ENCODE measurements at places on chromosomes 1 and 21.

- no peak for DNase-seq
These were observed at the start of gene SHISA4 for GRCh38 chr1:201888282-201889089. Gene SHISA4, plus strand, starts transcription at chr1:201888898. Its CDS starts 97 bp downstream, at chr1:201888995.

DNA sequence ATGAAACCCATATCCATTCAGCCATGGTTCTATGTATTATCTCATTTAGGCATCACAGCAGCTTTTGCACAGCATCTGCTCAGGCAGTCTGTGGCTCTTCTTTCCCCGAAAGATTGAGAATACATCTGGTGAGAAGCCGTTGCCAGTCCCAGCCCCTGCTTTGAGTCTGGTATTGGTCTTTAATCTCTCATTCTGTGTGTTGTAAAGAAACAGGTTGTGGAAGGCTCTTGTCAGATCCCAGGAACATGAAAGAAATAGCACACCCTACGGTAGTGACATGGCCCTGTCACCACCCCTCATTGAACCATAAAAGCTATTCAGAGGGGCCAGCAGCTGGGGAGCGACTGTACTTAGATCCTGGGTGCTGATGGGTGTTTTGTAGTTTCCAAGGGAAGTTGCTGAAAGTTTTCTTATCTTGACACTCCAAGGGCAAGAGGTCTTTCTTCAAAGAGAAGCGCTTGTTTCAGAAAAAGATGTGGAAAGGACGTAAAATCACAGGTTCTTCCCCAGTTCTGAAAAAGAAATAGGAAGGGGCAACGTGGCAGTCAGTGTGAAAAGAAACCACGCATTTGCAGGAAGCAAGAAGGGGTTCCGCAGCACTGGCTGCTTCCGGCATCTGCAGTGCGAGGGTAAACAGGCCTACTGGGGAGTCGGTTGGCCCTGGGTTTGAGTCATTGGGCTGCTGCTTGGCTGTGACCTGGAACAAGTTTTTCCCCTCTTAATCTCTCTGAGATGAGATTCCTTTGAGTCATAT lies 145.0 kb downstream of the DHRS3 start:
- DNase-seq, result no peak

- no peak for DNase-seq
These were observed 108.7 kb upstream of the IGSF21 start for GRCh38 chr1:17998889-17999288.

DNA sequence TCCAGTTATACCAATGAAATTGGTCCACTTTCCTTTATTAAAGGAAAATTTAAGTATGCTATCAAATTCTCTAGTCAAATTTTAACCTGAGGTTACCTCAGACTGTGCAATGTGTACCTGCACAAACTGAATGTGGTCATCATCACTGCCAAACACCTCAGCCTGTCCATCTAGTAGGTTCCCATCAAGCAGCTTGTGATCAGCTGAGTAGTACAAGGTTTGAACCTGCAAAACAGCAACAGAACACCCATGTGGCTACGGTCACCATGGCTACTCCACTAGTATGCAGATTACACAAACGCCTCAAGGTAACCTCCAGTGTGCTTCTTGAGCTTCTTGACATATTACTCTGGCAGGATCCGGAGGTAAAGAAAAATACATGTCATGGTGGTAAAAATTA lies 11.6 kb downstream of the IVNS1ABP start:
- no peak for DNase-seq

- DNase-seq, result no peak
These were observed 3.0 kb downstream of the TSPEAR start for GRCh38 chr21:44708213-44708865.

DNA sequence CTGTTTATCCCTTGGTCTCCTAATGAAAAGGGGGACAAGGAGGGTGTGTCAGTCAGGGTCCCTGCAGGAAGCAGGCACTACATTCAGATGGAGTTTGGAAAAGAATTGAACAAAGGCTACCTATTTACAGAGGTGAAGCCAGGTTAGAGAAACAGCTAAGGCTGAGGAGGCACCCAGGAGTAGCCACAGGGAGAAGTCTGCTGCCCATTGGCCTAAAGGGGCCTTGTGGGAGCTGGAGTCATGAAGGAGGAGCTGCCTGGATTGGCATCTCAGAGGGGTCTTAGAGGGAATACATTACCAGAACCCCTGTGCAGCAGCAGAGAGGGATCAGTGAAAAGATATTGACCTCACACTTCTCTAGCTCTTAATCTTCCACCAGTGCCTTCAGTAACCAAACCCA lies 31.2 kb upstream of the USP24 start:
- DNase-seq, result no peak

- DNase-seq, result no peak
These were observed 14.6 kb upstream of the CNTN2 start for GRCh38 chr1:205028390-205028789.

DNA sequence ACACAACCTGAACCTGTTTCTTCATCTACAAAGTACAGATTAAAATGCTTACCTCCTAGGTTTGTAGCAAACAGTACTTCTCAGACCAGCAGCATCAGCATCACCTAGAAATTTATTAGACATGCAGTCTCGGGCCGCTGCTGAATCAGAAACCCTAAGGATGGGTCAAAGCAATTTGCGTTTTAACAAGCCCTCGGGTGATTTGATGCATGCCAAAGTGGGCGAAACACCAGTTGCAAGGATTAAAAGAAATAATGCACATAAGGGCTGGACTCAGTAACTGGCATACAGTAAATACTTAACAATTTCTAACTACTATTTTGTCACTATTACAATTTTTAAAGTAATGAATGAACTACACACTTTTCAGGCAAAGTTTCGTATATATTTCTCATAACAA lies 47.5 kb downstream of the SH3GLB1 start:
- DNase-seq, result no peak

GRCh38 chr1:35945327-35945726 lies 14.4 kb downstream of the AGO3 start:
- no peak for DNase-seq

DNA sequence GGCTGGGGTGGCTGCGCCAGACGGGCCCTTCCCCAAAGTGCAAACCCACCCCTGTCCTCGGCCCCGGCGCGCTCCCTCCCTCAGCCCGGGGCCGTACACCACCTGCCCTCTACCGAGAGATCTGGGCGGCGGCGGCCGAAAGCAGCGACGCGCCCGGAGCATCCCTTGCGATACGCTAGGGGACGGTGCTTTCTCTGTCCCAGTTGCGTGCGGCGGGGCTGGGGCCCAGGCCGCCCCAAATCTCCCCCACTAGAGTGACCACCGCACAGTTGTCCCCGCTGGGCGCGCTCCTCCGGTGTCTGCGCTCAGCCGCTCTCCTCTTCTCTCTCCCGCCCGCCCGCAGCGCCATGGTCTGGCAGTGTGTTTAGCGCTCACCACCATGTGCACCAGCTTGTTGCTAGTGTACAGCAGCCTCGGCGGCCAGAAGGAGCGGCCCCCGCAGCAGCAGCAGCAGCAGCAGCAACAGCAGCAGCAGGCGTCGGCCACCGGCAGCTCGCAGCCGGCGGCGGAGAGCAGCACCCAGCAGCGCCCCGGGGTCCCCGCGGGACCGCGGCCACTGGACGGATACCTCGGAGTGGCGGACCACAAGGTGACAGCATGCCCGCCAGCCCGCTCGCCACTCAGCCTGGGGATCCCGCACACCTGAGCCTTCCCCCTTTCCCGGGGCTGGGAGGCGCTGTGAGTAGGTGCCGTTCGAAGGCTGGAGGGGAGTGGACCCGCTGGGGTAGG lies 1.0 kb downstream of the ST6GALNAC5 start:
- DNase-seq, result no peak

DNA sequence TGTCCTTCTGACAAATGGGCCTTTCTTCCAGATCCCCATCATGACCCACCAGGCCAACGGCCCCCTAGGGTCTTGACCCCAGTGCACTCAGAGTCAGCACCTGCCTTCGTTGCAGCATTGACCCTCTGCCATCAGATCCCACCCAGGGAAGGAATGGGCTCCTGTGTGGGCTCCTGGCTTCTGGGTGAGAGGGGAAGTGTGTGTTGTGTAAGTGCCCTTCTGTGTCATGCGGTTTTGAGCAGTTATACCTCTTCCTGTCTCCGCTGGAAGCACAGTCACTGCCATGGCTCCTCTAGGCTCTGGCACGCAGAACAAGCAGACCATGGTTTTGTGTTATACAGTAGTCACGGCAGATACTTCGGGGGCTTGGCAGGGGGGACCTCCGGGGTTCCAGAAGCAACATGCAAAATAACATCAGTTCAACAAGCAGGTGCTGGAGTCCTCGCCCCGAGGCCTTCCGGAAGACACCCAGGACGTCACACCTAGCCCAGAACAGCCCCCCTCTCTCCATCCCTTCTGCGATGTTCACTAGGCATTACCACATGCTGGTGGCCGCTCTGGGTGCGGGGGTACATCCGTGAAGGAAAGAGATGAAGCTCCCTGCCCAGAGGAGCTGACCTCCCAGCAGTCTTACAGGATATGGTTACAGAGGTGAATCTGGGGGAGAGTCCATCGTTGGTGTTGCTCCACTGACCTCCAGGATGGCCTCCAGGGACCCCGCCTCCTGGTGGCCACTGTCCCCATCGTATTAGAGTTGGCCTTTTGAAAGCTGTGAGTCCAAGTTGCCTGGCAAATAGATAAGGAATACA lies 17.4 kb upstream of the KCNAB2 start:
- no peak for DNase-seq

DNA sequence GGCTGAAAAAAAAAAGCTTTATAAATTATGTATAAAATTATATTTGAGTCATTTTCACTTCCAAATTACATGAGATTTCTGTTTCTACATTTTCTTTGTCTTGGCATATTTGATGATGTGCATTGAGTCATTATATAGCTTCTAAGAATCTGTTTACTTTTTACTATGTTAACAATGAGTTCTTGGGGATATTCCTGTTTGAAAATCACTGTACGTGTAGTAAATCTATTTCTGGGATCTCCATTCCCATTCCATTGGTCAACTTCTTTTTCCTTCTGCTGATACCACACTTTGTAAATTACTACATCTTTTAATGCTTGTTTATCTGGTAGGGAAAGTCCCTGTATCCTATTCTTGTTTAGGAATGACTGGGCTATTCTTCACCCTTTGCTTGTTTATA lies 43.6 kb downstream of the TNFRSF9 start:
- no peak for DNase-seq

- DNase-seq, result no peak
These were observed 146.4 kb upstream of the LRRC7 start for GRCh38 chr1:69421286-69421685.

DNA sequence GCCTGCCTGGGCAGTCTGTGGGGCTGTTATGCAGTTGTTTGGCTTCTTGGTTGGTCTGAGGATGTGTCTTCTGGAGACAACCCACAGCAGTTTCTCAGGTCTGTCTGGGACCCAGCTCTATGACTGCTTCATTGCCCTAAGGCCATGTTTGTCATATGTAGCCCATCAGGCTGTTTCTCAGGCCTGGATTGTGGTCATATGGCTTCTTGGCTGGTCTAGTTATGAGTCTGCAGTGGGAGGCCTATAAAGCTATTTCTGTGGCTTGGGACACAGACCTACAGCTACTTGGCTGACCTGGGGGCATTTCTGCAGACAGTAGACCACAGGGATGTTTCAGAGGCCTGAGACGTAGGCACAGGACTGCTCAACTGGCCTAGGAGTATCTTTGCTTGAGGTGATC lies 41.5 kb downstream of the CHIA start:
- DNase-seq, result no peak

DNA sequence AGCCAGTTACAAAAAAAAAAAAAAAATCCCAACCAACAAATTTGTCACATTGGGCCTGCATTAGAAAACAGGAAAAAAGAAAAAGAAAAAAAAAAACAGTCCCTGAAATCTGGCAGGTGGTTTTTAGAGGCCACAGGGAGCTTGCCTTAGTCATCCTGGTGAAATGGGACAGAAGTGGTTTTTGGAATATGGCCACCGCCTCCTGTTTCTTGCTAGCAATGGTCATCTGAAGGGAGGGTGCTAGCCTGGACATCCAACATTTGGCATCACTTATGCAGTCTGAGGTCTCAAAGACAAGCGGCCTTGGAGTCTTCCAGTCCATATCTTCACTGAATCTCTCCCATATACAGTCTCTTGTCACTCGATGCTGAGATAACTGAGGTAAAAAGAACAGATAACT lies 20.1 kb upstream of the NKAIN1 start:
- DNase-seq, result no peak
